Central memory CD4-positive, alpha-beta T cell (primary cell): ENCODE measurements at places on chromosomes 5 and 9.
A peak's percentile ranks its signal among the peaks of the same experiment; 100 is the strongest.

- DNase-seq, result no peak
Measured at GRCh38 chr5:11301171-11301570, 540.1 kb upstream of the DAP start.

DNA sequence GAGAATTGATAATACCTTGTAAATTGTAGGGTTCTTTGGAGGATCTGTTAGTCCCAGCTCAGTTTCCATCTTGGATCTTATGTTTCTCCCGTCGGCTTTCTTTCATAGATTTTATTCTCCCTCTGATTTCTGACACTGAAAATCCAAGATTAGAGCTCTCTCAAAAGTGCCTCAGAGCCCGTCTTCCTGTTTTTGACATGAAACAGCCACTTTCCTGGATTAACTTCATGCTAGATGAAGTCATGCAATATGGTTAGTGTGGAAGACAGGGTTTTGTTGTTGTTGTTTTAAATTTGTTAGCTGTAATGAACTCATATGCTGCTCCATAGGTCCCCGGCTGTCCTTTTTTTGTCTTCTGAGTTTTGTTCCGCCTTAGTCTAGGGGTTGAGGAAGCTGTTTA is 51.6 kb upstream of the ZFR start:
- no peak for DNase-seq

GRCh38 chr5:59673438-59674058 is 220.0 kb downstream of the PDE4D start:
- peak; percentile 10 for DNase-seq

DNA sequence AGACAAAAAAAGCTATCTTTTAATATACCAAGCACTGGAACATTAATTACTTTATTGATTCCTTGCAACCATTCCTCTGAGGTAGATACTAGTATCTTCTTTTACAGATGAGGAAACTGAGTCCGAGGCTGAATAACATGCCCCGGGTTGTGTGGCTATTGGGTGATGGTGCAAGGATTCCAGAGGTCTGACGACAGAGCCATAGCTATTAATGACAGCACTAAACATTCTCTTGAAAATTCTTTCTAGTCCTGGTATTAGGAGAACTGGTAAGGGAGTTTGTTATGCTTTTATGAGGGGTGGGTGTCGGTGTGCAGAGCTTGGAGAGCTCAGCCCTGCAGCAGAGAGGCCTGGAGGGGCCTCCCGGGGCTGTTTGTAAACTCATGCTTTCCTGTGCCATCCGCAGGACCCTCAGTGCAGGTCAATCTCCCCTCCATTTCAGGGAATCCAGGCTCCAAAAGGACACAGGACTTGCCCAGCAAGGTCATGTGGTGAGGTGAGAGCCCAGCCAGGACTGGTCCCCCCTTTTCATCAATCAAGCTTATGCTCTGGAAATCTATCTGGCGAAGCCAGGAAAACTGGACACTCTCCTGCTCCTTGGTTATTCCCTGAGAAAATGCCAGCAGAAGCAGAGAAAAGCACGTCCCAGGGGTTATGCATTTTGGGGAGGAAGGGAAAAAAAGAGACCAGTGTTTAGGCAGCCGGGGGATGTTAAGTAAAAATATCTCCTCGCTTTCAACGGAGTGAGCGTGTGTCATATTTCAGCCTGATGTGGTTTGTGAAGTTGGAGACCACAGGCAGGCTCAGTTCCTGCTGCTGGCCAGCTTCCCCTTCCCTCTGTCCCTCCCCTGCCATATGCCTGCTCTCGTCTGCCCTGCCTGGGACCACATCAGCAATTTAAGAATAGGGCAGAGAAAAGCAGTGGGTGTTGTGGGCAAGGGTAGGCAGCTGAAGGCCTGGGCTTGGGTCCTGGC is 3.7 kb downstream of the GSN start:
- DNase-seq, result no peak

GRCh38 chr5:77452351-77452750 is 39.8 kb downstream of the WDR41 start:
- no peak for DNase-seq

DNA sequence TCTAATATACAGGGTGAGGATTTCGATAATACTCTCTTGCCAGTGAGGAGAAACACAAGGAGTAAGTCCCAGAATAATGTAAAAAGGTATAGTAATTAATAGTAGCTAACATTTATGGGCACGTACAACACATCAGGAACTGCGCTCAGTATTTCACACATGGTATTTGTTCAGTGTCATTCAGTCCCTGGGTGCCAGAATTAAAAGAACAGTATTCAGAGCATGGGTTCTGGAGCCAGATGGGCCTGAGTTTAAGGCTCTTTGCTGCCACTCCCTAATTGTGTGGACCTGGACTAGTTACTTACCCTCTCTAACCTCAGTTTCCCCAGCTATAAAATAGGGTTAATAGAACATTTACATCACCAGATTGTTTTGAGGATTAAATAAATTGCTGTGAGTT is 16.3 kb downstream of the OSTF1 start:
- no peak for DNase-seq

DNA sequence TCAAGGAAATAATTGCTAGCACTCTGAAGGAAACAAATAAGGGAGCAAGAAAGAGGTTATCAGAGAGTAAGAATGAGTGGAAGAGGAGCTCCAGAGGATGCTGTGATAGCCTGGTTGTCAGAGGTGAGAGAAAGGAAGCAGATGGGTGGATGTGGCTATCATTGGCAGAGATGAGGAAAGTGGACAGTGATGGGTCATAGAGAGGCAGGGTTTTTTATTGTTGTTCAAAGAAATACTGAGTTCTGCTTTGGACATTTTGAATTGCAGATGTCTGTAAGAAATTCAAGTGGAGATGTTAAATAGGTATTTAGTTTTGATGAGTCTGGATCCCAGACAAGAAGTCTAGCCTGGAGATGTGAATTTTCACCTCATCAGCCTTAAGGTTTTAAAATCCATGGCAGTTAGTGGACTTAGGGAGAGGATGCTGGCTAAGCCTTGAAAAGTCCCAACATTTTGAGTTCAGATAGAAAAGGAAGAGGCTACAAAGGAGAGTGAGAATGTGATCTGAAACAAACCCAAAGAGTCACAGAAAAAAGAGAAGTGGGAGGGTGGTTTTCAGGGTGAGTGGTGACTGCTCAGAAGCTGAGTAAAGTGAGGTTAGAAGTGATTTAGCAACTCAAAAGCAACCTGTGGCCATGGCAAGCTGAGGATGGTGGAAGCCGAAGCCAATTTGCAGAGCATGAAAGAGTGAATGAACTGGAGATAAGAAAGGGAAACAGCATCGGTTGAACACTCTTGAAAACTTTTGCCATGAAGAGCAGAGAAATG is 50.4 kb downstream of the PPIC start:
- DNase-seq, result no peak

- DNase-seq, result no peak
Measured at GRCh38 chr5:91742550-91742949, 359.4 kb upstream of the ARRDC3 start.

- DNase-seq, result no peak
Measured at GRCh38 chr5:181259974-181260719, 796 bp downstream of the TRIM52 start.

- DNase-seq, result no peak
Measured at GRCh38 chr5:67360047-67360446, 163.4 kb upstream of the CD180 start.
